ENCODE measurements at places on chromosomes 4 and X.

DNA sequence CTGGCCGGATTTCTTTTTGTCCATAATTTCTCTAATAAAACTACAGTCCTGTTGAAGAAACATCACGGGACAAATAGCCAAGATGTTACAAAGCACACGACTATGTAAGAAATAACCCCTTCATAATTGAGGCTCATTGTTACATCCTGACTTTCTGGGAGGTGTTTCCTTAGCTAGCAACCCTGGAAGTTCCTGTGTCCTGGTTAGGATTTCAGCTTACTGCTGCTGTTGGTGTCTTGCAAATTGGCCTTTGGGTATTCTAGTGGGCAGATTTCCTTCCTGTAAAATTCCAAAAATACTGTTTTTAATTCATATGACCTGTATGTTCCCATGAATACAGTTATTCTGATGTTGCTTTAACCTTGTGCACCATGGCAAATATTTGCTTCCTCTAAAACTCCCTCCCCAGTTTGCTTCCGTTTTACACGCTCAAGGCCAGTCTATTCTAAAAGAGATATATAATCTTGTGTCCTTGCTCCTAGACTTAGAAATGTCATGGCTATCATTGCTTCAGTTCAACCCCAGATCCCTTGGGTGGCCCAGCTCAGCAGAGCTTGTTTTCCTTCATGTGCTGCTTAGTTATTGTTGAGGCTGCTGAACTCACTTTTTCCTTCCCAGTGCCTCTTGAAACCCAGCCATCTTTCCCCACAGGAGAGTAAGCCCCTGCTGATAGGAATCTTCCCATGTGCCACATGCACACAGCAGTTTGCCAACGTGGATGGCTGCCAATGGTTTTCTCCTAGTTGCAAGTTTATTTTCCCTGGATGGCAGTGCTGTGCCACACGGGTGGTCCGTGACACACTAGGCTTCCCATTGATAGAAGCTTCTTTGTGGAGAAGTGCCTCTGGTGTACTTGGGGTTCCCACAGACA, 75.8 kb downstream of the TSPAN7 start:
- no peak for DNase-seq

GRCh38 chrX:21963731-21964405, 23.4 kb downstream of the SMS start:
- no peak for DNase-seq

- DNase-seq: no peak
These were observed 256.3 kb downstream of the CENPC start for GRCh38 chr4:67288964-67289363.

GRCh38 chr4:23828020-23828715, 61.7 kb downstream of the PPARGC1A start:
- DNase-seq: no peak

GRCh38 chr4:135497563-135498152, 1296.1 kb upstream of the PABPC4L start:
- no peak for DNase-seq

GRCh38 chr4:75729836-75730235, 5.5 kb downstream of the USO1 start:
- no peak for DNase-seq

- no peak for DNase-seq
These were observed 37.4 kb downstream of the SLC16A2 start for GRCh38 chrX:74458736-74459135.

DNA sequence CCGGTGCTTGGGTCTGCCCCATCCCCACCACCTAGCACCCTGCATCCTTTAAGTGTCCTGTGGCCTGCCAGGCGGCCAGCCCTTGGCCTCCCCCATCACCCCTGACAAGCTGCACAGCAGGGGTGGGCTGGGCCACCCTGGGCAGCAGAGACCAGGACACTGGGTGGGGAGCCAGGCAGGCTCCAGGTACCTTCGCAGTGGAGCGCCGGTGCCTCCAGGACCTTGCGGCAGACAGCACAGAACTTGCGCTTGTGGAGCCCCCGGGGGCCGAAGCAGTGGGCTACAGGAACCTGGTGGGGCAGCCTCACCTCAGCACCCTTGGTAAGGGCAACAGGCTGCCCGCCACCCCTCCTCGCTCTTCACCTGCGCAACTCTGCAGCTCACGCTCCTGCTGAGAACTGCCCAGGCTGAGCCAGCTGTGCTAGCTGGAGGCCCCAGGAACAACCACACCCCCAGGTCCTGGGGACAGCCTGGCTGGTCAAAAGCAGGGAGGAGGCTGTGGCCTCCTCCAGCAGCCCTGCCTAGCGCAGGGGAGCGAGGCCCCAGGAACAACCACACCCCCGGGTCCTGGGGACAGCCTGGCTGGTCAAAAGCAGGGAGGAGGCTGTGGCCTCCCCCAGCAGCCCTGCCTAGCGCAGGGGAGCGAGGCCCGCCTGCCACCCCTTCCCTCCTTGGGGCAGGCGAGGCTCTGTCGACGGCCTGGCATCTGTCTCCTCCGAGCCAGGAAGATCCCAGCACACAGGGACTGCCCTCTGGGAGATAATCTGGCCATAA, 4.6 kb downstream of the DGKQ start:
- DNase-seq: no peak

DNA sequence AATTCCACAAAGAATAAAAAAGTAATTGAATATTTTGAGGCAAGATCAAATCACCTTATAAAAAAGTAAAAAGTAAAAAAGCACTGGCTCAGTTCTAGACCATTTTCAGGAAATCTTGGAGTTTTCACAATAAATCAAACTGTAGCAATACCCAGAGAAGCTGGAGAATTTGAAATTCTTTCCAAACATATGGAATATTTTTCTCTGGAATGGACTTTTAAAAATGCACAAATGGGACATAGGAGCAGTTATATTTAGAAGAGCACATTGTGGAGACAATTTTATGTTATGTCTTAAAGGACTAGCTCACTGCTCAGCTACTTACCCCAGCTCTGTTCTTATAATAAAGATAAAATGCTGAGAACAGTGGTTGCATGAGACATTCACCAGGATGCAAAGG, 211.9 kb upstream of the KIT start:
- no peak for DNase-seq

DNA sequence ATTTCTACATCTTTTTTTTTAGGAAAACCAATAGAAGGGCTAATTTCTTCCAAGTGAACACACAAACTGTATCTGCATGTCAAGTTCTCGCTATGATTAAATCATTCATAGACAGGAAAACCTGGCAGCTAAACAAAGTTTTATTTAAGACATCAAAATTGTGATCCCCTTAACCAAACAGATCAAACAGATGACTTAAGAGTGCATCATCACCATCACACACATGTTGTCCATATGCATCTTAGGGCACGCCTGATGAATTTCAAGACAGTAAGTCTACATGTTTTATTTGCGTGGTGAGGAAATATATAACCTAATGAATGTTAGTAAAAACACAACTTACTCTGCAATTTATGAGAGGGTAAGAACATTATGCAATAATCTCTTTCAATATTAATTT, 317.0 kb upstream of the ANXA10 start:
- no peak for DNase-seq

- no peak for DNase-seq
These were observed 706.4 kb downstream of the SMARCA1 start for GRCh38 chrX:128816919-128817318.

- no peak for DNase-seq
These were observed 38.1 kb downstream of the NFXL1 start for GRCh38 chr4:47876310-47876709.

GRCh38 chr4:38371391-38371851, 292.6 kb upstream of the KLF3 start:
- DNase-seq: no peak

GRCh38 chrX:18424482-18425198, 768 bp upstream of the CDKL5 start:
- no peak for DNase-seq

- DNase-seq: no peak
These were observed 692.0 kb upstream of the FAM241A start for GRCh38 chr4:111453216-111453615.

- DNase-seq: no peak
These were observed 335.2 kb downstream of the ADAM29 start for GRCh38 chr4:175253184-175253902.

DNA sequence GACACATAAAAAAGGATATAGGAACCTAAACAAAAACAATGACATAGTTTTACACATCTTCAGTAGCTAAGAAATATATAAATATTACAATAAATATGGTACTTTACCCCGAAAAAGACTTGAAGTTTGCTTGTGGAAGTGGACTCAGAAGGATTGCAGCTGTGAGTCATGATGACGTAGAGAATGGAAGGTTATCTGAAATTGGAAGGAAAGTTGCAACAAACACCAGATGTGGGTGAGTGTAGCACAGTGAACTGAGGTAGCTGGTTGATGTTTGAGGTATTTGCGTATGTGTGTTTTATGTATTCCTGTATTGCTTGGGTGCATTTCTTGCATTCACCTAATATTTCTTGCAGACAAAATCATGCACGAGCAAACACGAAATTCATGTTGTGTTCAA, 113.0 kb downstream of the ARX start:
- no peak for DNase-seq

DNA sequence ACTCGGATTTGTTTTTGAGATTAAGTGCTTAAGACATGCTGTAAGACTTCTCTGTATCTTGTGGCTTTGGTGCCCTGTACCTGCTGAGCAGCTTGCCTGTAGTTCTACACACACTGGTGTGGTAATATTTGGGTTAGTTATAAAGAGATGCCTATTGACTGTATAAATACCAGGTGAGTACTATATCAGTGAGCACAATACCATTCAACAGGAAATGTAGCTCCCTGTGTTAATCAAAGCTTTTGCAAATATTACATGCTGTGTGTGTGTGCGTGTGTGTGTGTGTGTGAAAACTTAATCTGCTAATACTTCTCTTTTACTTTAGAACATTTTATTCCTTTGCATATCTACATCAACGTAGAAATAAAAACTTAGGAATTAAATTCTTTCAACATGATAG, 30.1 kb downstream of the MYOZ2 start:
- no peak for DNase-seq

- DNase-seq: no peak
These were observed 1.3 kb downstream of the PRR32 start for GRCh38 chrX:126820700-126821420.

GRCh38 chrX:20227116-20227515, 39.6 kb downstream of the RPS6KA3 start:
- no peak for DNase-seq

DNA sequence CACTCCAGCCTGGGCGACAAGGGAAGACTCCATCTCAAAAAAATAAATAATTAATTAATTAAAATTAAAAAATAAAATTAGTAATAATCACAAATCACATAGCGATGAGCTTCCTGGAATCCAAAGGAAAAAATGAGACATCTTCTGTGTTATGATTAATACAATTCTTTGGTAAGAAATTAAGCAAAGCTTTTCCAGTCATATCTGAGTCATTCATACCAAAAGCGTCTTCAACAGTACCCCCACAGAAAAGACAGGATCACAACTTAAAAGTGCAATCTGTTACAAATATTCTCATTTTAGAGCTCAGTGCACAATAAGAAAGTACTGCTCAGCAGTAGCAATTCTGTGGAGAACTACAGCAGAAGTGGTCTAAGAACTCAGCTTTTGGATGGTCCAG, 168.5 kb upstream of the MXRA5 start:
- no peak for DNase-seq

GRCh38 chr4:20395160-20395773, 143.6 kb downstream of the SLIT2 start:
- no peak for DNase-seq

DNA sequence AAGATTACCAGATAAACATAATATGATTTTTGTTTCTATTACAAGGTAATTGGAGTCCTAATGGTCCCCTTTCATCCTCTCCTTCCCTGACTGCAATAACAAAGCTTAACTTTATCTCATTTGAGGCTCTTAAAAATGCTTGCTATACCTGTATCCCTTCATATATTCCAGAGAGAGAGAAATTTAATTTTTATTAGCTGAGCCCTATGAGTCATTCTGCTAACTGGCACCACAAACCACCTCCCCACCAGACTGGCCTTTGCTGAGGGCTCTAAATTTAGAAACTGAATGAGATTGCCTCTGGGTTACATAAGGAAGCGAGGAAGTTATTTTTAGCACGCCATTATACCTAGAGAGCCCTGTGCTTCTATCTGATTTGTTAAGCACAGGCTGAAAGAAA, 27.4 kb downstream of the CBLL2 start:
- DNase-seq: no peak

DNA sequence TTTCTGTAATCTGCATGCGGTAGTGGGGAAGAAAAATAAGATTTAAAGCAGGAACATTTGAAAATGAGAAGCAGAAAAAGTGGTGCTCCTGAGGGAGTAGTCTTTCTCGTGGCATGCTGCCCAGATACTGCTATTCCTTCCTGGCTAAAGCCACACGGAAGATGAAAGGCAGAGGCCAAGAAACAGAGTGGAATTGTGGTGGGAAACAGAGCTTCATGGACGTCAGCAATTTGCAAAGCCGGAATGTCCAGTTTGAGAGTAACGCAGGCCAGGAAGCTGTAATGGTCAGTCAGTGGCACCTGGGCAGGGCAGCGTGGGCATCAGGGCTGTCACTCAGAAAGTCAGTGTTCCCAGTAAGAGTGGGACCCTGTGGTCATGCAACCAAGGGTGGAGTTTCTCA, 63.7 kb upstream of the FMR1 start:
- no peak for DNase-seq

DNA sequence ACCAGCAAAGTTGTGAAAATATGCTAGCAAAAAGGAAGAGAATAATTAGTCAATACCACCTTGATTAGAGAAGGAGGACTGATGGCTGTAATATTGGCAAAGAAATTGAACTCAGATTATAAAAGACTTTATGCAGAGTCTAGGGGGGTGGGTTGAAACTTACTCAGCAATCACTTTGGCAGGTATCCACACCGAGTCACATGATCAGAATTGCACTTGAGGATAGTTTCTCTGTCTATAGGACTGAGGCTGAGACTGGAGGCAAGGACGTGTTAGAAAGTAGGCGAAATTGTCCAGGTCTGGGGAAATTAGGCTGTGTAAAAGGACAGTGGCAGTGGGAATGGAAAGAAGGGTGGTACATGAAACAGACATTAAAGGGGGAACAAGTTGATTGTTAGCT, 284.4 kb downstream of the ARHGAP24 start:
- DNase-seq: no peak

GRCh38 chr4:2825740-2826139, 17.9 kb upstream of the ADD1 start:
- no peak for DNase-seq

- DNase-seq: no peak
These were observed 32.4 kb downstream of the CLDN22 start for GRCh38 chr4:183287677-183288076.

GRCh38 chrX:16999275-16999674, 52.8 kb downstream of the REPS2 start:
- DNase-seq: no peak

DNA sequence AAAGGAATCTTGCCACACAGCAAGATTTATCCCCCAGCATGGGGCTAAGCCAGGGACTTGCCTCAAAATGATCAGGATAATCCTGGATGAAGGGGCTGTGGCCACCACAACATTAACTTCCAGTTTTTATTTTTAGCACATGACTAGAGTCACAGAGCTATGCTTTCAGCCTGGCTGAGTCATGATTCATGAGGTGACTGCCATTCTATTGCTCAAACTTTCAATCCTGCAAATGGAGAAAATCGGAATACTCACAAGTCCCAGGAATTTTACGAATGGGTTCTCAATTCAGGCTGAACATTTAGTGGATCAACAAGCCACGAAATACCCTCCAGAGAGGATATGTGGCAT, 70.7 kb upstream of the HPGD start:
- no peak for DNase-seq

GRCh38 chr4:68218044-68218443, 27.4 kb downstream of the TMPRSS11B start:
- no peak for DNase-seq

All from esophagus squamous epithelium (tissue), 5 donors.